ENCODE measurements at places on chromosomes 2 and 18. TPM values are rescaled to one million over a fixed set of nuclear protein-coding genes. Genes with fewer than 3 reads are reported as not detected.

The ECEL1 gene
- not detected for total RNA-seq

The CCL20 gene
- not detected for total RNA-seq

The LIMS4 gene
- 1.4 TPM for total RNA-seq

The OSBPL1A gene
- 39.0 TPM for total RNA-seq

The MYOM1 gene
- 0.98 TPM for total RNA-seq

The USP40 gene
- 25.0 TPM for total RNA-seq

The MYL1 gene
- not detected for total RNA-seq

The EMX1 gene
- total RNA-seq = not detected

The DSG1 gene
- total RNA-seq = not detected

The CYP27C1 gene
- 0.08 TPM for total RNA-seq

The GREB1L gene
- 0.23 TPM for total RNA-seq

The GALR1 gene
- under 0.01 TPM for total RNA-seq

The CHST9 gene
- total RNA-seq = not detected

The VIT gene
- total RNA-seq = 0.15 TPM

The PPM1G gene
- total RNA-seq = 102 TPM

The ITGB6 gene
- 0.15 TPM for total RNA-seq

The PSMA8 gene
- total RNA-seq = not detected

The DCC gene
- not detected for total RNA-seq
